ENCODE measurements at places on chromosomes 7 and 10. TPM values are rescaled to one million over a fixed set of nuclear protein-coding genes. Genes with fewer than 3 reads are reported as not detected.

DNA sequence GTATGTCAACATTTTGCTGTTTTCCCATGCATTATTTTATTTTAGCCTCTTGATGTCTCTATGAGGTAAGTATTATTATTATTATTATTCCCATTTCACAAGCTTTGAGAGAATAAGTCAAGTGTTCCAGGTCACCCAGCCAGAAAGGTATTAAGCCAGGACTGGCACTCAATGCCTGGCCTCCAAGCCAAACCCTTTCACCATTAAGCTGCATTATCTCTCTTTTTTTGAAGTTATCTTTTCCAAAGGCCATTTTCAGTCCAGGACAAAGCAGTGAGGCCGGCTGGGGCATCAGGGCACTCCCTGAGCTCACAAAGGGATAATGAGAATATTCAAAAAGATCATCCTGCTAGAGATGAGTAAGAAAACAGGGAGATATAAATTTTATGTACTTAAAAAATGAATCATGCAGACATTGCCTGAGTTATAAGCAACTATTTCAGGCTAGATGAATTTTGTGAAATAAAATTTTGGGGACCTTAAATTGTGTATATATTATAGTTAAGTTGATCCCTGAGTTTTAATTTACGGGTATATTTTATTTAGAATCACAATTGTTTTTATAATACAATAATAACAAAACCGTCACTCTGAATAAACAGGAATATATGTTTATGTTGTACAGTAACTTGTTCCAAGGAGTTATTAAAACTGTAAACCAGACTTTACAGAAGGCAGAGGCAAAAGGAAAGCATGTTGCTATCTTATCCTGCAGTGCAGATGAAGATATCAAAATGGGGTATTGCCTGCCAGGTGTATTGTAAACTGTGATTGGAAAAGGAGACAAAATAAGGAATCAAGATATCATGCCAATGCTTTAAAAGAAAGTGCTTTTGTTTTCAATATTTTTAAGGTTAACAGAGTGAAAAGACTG, 51.3 kb upstream of the CAV2 start:
- H3K27me3 ChIP-seq = no peaks in the 10 kb centered on the region
- H3K4me1 ChIP-seq = peaks cover 58% of the 10 kb centered on the region
- H3K27ac ChIP-seq = peak overlapping the region; percentile 52
- no peak for DNase-seq

Gene HOXA3
- 9.3 TPM for total RNA-seq

DNA sequence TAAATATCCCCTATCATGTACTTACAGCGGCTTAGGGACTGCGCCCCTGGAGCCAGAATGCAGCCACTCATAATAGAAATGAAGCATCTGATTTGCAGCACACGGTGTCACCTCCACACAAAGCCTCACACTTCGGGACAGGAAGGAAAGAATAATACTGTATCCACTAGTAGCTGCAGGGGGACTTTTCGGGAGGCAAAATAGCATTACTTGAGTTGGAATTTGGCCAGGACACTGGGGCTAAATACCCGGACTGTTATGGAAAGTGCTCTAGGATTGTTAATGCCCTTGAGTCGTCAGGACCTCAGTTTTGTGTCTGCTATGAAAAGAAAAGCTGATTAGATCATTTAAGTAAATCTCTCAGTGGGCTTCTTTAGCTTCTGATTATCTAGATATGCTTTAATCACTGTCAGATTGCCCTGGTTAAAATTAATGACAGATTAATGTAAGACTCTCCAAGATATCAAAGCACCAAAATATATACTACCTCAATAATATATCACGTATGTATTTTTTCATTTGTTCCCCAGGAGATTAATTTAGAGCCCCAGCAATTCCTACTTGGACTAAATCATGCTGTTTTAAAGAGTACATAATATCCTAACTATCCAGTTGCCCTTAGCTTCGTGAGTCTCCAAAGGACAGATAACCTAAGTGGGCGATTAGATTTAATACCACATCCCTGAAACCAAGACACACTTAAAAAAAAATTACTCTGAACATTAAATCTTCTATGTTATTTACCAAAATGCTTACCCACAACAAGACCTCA, 173.0 kb upstream of the NEBL start:
- no peak for DNase-seq
- no peaks in the 10 kb centered on the region for H3K36me3 ChIP-seq
- H3K27me3 ChIP-seq = peaks cover 8% of the 10 kb centered on the region
- no peak overlapping the region for H3K27ac ChIP-seq
- no peak overlapping the region for H3K4me3 ChIP-seq
- H3K4me1 ChIP-seq = peaks cover 8% of the 10 kb centered on the region

GRCh38 chr7:75626954-75627353, 111.8 kb downstream of the HIP1 start:
- no peak overlapping the region for H3K27ac ChIP-seq
- H3K27me3 ChIP-seq = no peaks in the 10 kb centered on the region
- DNase-seq = no peak
- peaks cover 25% of the 10 kb centered on the region for H3K4me1 ChIP-seq

DNA sequence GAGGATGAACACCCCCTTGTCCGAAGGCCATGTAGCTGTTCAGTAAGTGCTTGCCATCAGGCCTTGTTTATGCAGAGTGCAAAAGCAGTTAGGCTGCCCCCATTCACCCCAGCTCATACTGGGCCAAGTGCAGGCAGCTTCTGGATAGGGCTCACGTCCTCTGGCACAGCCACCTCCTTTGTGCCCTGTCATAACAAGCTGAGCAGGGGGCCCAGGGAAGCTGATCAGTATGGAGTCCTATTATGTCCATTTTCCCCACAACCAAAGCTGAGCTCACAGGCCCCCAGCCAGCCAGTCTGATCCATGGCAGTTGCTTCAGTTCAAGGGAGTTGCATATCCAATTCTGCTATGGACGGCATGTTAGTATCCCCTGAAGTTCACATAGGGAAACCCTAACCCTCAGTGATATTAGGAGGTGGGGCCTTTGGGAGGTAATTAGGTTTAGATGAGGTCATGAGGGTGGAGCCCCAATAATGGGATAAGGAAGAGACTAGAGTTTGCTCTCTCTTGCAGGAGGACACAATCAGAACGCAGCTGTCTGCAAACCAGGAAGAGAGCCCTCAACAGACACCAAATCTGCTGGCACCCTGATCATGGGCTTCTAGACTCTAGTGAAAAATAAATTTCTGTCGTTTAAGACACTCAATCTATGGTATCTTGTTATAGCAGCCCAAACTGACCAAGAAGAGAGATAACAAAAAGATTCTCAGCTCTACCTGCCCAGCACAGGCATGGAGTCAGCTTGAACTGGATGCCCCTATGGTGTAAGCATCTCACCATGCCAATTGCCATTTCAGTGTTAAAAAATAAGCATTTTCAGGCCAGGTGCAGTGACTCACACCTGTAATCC, 155.9 kb downstream of the FGFR2 start:
- H3K4me3 ChIP-seq = no peak overlapping the region
- no peak overlapping the region for H3K27ac ChIP-seq
- no peak for DNase-seq
- H3K36me3 ChIP-seq = no peaks in the 10 kb centered on the region

GRCh38 chr10:6722616-6723004, 142.5 kb upstream of the PRKCQ start:
- no peak overlapping the region for H3K4me3 ChIP-seq
- H3K36me3 ChIP-seq = peaks cover 2% of the 10 kb centered on the region
- peaks cover 19% of the 10 kb centered on the region for H3K4me1 ChIP-seq
- H3K27ac ChIP-seq = peak overlapping the region; percentile 72
- DNase-seq = no peak

DNA sequence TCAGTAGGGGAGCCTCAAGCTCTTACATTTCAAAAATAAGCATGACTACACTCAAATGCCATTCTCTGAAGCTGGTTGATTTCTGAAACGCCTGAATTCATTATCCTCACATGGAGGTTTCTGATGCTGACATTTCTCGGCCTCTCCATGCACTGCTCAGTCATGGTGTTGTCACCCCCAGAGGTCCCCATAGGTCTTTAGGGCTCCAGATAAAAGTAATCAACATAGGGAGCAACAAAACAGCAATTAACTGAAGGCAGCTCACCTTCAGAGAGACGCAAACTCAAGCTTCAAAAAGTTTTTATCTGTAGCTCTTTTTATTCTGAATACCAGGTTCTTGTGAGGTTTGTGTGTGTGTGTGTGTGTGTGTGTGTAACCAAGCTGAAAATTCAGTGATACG, 223.2 kb upstream of the LRRN3 start:
- H3K4me1 ChIP-seq = peaks cover 20% of the 10 kb centered on the region
- H3K4me3 ChIP-seq = no peak overlapping the region
- H3K27ac ChIP-seq = peak overlapping the region; percentile 56
- no peaks in the 10 kb centered on the region for H3K27me3 ChIP-seq
- no peaks in the 10 kb centered on the region for H3K36me3 ChIP-seq
- no peak for DNase-seq

GRCh38 chr7:75986147-75986781, 8.1 kb downstream of the TMEM120A start:
- no peak overlapping the region for H3K27ac ChIP-seq
- H3K4me1 ChIP-seq = peaks cover 9% of the 10 kb centered on the region
- H3K36me3 ChIP-seq = peaks cover 12% of the 10 kb centered on the region
- H3K4me3 ChIP-seq = no peak overlapping the region
- DNase-seq = peak; percentile 87

Gene GPER1
- total RNA-seq = 5.7 TPM

Gene HYAL4
- total RNA-seq = not detected

DNA sequence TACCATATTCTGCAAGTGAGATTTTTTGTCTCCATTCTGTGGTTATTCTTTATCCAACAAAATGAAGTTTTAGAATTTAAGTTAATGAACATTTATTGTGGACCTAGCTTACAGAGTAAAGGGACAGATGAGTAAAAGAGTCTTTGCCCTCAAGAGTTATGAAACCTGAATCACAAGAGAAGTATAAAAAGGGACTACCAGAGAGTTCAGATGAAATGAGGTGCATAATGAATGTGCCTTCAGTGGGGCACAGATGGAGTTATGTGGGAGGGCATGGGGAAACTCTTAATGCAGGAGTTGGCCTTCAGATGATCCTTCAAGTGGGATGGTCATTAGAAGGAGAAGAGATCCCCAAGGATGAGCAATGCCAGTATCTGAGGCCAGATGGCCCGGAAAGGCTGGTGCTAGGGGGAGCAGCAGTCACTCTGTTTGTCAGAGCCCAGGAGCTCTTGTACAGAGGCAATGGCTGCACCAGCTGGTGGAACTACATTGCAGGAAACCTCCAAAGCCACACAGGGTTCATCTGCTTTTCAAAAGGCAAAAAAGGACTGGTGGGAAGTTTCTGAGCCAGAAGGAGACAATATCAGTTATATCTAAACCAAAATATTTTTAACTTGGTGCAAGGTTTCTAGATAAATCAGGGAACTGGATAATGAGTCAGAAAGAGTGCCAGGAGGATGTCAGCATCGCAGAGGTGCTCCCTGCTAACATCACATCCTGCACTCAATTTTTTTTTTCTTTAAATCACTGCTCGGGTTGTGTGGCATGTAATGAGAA, 162.0 kb downstream of the KLF6 start:
- no peak for DNase-seq
- peak overlapping the region; percentile 76 for H3K27ac ChIP-seq

GRCh38 chr7:4184653-4185052, 497.4 kb upstream of the FOXK1 start:
- no peaks in the 10 kb centered on the region for H3K4me1 ChIP-seq
- H3K36me3 ChIP-seq = peaks cover 7% of the 10 kb centered on the region
- DNase-seq = peak; percentile 32
- H3K4me3 ChIP-seq = no peak overlapping the region
- H3K27me3 ChIP-seq = no peaks in the 10 kb centered on the region

GRCh38 chr7:7446616-7447015, 89.1 kb downstream of the COL28A1 start:
- DNase-seq = no peak
- H3K27ac ChIP-seq = no peak overlapping the region
- peaks cover 2% of the 10 kb centered on the region for H3K36me3 ChIP-seq
- H3K4me3 ChIP-seq = no peak overlapping the region
- peaks cover 16% of the 10 kb centered on the region for H3K4me1 ChIP-seq

Gene C7orf33
- not detected for total RNA-seq

GRCh38 chr10:22637491-22637890, 76.9 kb downstream of the PIP4K2A start:
- DNase-seq = no peak
- no peak overlapping the region for H3K27ac ChIP-seq
- no peaks in the 10 kb centered on the region for H3K27me3 ChIP-seq
- H3K4me1 ChIP-seq = peaks cover 8% of the 10 kb centered on the region
- H3K36me3 ChIP-seq = peaks cover 1% of the 10 kb centered on the region
- no peak overlapping the region for H3K4me3 ChIP-seq

Gene TBATA
- total RNA-seq = not detected

- peaks cover 3% of the 10 kb centered on the region for H3K4me1 ChIP-seq
- H3K36me3 ChIP-seq = no peaks in the 10 kb centered on the region
- no peak for DNase-seq
- H3K27ac ChIP-seq = no peak overlapping the region
- peaks cover 2% of the 10 kb centered on the region for H3K27me3 ChIP-seq
These were observed 5.1 kb upstream of the PIP4K2A start for GRCh38 chr10:22719406-22720042.

DNA sequence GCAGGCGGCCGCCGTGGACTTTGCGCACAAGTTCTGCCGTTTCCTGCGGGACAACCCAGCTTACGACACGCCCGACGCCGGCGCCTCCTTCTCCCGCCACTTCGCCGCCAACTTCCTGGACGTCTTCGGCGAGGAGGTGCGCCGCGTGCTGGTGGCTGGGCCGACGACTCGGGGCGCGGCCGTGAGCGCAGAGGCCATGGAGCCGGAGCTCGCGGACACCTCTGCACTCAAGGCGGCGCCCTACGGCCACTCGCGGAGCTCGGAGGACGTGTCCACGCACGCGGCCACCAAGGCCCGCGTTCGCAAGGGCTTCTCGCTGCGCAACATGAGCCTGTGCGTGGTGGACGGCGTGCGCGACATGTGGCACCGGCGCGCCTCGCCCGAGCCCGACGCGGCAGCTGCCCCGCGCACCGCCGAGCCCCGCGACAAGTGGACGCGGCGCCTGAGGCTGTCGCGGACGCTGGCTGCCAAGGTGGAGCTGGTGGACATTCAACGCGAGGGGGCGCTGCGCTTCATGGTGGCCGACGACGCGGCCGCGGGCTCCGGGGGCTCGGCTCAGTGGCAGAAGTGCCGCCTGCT, 14.1 kb downstream of the SH2B2 start:
- no peak overlapping the region for H3K4me3 ChIP-seq
- H3K27ac ChIP-seq = no peak overlapping the region
- H3K27me3 ChIP-seq = peaks cover 2% of the 10 kb centered on the region
- H3K4me1 ChIP-seq = peaks cover 5% of the 10 kb centered on the region
- H3K36me3 ChIP-seq = no peaks in the 10 kb centered on the region

- no peak overlapping the region for H3K27ac ChIP-seq
- no peaks in the 10 kb centered on the region for H3K36me3 ChIP-seq
These were observed 20.1 kb downstream of the CNOT4 start for GRCh38 chr7:135489791-135490190.

Gene EGFR
- 13.6 TPM for total RNA-seq

DNA sequence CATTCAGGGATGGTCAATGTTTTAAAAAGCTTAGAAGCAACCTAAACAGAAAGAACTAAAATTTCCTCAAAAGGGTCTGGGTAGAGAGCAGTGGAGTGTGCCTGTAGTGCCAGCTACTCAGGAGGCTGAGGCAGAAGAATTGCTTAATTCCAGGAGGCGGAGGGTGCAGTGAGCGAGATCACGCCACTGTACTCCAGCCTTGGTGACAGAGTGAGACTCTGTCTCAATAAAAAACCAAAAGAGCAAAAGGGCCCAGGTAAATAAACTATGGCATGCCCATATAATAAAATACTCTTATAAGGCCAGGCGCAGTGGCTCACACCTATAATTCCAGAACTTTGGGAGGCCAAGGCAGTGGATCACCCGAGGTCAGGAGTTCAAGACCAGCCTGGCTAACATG, 93.0 kb downstream of the DNMBP start:
- peaks cover 30% of the 10 kb centered on the region for H3K4me1 ChIP-seq
- peaks cover 1% of the 10 kb centered on the region for H3K36me3 ChIP-seq
- H3K27me3 ChIP-seq = no peaks in the 10 kb centered on the region
- DNase-seq = no peak
- peak overlapping the region; percentile 27 for H3K27ac ChIP-seq

- peaks cover 30% of the 10 kb centered on the region for H3K4me1 ChIP-seq
- H3K27me3 ChIP-seq = no peaks in the 10 kb centered on the region
- peak within 1 kb of the TSS; percentile 97 for H3K27ac ChIP-seq
These were observed at the start of gene AIFM2 for GRCh38 chr10:70132098-70133029. Gene AIFM2, minus strand, starts transcription at chr10:70132825. Its CDS starts 8,741 bp downstream, at chr10:70124084.
